ENCODE measurements at places on chromosomes 11 and 22. TPM values are rescaled to one million over a fixed set of nuclear protein-coding genes. Genes with fewer than 3 reads are reported as not detected.

APBB1 gene
- 46.6 TPM for total RNA-seq

C22orf42 gene
- total RNA-seq, result not detected

CYTH4 gene
- 2.0 TPM for total RNA-seq

KIF18A gene
- 0.10 TPM for total RNA-seq

CALCA gene
- total RNA-seq, result not detected

KRTAP5-7 gene
- not detected for total RNA-seq

GRCh38 chr11:35153280-35153679, 14.3 kb downstream of the CD44 start:
- peaks cover 10% of the 10 kb centered on the region for H3K4me1 ChIP-seq
- H3K27ac ChIP-seq, result no peak overlapping the region
- no peaks in the 10 kb centered on the region for H3K36me3 ChIP-seq
- H3K4me3 ChIP-seq, result no peak overlapping the region
- no peaks in the 10 kb centered on the region for H3K27me3 ChIP-seq
- no peak for DNase-seq

Data from gastrocnemius medialis (tissue), 4 donors.